ENCODE measurements at places on chromosomes 2 and 18. TPM values are rescaled to one million over a fixed set of nuclear protein-coding genes. Genes with fewer than 3 reads are reported as not detected.

Gene UGT1A5
- total RNA-seq = not detected

Gene GALNT5
- total RNA-seq = 3.2 TPM

Gene RESP18
- not detected for total RNA-seq

Gene PLB1
- 2.0 TPM for total RNA-seq

Gene NYAP2
- total RNA-seq = 0.02 TPM

Gene LHCGR
- not detected for total RNA-seq

Gene DSG2
- 68.1 TPM for total RNA-seq
